ENCODE measurements at places on chromosomes 7 and 10.
A peak's percentile ranks its signal among the peaks of the same experiment; 100 is the strongest.

DNA sequence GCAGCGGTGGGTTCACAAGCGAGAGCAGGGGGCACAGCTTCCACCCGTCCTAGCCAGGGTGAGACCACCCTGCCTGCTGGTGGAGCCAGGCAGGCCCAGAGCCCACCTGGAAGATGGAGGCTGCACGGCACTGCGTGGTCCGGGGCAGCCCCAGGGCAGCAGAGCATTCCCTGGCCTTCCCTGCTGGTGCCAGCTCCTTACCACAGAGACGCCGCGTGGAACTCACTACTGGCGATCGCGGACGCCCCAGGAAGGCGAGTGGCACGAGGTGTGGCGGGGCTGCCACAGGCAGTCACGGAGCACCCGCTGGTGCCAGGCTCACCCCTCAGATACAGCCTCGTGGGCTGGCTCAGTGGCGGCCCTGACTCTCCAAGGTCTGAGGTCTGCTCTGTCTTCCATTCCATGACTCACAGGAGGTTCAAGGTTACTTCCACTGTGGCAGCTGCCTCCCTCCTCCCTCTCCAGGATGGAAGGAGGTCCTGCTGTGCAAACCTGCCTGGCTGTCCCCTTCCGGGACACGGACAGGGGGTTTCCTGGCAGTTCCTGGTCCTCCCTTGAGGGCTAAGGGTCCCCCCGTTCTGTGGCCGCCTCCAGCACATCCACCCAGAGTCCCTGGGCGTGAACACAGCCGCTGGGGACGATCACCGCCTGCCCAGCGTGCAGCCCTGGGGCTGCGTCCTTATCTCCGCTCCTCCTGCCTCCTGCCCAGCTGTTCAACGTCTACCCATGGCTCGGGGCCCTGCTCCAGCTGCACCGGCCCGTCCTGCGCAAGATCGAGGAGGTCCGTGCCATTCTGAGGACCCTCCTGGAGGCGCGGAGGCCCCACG is 3.1 kb downstream of the CYP2W1 start:
- DNase-seq = no peak

DNA sequence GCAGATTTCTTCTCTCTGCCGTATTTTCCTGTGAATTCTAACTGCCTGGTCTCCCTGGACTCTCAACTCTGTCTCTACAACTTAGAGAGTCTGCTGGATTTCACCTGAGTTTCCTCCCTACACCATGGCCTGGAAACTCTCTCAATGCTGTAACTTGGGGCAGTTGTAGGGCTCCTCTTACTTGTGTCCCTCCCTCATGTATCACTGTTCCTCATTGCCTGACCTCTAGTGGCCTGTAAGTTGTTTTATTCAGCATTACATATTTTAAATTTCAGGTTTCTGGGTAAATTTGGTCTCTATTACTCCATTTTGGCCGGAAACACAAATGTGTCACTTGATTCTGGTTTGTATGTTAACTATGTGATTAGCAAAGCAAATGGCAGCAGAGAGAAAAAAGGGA is 70.9 kb downstream of the DYNC1I1 start:
- no peak for DNase-seq

GRCh38 chr7:132869166-132869861 is 212.6 kb downstream of the CHCHD3 start:
- no peak for DNase-seq

- no peak for DNase-seq
These were observed 54.8 kb downstream of the ASAH2B start for GRCh38 chr10:50794490-50794889.

DNA sequence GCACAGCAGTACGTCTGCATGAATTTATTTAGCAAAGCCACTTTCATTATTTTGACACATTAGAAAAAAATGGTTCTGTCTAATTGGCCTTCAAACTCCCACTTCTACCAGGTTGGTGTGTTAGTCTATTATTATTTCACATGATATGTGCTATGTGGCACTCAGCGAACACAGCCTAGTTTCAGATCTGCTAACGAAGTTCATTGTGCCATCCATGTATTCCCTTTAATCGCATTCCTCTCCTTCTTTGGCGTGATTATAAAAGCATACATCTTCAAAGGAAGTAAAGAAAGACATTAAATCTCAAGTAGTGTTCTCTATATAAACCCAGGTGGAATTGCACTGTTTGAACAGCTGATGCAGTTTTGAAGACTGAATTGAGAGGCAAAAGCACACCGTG is 96.4 kb upstream of the CACNA2D1 start:
- no peak for DNase-seq

GRCh38 chr10:7206412-7207100 is 204.3 kb downstream of the SFMBT2 start:
- DNase-seq = no peak

DNA sequence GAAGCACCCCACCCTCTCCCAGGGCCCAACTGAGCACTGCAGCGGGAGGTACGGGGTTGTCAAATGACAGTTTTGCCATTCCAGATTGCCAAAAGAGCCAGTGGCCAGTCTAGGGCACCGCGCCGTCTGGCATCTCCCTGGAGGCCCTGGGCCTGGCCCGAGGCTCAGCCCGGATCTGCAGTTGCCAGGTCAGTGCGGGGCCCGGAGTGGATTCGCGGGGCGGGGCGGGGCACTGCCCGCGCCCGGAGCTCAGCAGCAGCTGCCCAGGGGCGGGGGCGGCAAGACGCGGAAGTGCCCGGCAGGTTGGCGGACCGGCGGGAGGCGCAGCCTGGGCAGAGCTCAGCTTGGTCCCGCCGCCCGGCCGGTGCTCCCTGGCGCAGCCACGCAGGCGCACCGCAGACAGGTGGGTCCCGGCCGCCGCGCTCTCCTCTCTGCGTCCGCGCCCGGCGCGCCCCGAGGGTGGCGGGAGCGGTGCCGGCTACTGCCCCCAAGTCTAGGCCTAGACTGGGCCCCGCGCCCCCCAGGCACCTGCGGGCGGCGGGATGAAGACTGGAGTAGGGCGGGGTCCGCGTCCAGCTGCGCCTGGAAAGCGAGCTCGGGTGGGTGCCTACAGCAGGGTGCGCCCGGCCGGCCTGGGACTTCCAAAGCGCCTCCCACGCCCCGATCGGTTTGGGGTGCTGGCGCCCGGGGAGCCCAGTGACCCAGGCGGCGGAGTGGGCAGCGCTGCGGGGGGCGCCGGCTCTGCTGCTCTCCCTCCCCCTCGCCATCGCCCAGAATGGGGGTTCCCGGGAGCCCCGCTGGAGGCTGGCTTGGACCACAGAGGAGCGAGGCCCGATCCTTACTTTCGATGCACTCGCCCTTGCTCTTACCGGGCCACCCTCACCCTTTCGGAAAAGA is at the start of gene IRF5:
Gene IRF5, plus strand, starts transcription at position 281 of the 897 bp plus-strand sequence. CDS start 4,155 bp downstream, outside the sequence.
- no peak for DNase-seq

GRCh38 chr10:103712146-103712545 is 143.2 kb downstream of the SH3PXD2A start:
- no peak for DNase-seq

DNA sequence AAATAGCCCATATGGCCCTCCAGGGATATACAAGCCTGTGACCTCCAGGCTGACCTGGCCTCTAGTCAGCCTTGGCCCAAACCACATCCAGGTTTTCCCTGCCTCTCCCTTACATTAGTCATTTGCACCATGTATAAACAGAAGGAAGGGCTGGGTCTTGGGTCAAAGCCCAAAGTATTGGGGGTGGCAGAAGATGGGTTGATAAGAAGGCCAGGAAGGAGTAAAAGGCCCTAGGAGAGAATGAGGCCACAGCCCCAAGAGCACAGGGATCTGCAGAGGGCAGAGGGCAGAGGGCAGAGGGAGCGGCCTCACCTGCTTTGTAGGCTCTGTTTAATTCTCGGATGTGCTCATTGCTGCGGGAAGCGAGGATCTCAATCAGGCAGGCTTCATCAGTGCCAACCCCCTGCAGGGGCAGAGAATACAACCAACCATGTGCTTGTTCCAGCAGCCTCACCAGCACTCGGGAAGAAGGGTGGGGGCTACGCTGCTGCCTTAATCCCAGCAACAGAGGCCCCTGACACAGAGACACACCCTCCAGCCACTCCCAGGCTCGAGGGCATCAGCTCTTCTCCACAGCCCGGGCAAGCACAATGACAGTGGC is 31.3 kb downstream of the PLAC9 start:
- DNase-seq = no peak

- no peak for DNase-seq
These were observed 51.4 kb upstream of the AOAH start for GRCh38 chr7:36775676-36776075.

- peak; percentile 14 for DNase-seq
These were observed 101.2 kb upstream of the ZNF746 start for GRCh38 chr7:149598721-149599308.

GRCh38 chr7:28921822-28922221 is 36.3 kb downstream of the TRIL start:
- DNase-seq = peak; percentile 11

DNA sequence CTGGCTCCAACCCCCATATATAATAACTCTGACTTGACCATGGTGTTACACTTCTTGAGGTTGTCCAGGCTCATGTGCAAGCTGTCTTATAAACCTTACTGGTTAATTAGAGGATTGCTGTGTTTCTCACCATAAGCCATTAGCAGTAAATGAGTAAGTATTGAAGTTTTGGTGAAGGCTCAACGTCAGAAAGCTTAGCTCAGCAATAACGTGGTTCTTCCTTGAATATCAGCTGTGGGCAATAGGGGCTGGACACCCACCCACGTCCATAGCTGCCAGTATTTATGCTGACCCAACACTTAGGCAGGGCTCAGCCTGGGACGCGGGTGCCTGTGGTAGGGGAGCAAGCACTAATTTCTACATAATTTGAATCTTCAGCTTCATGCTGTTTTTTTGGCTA is 134.1 kb downstream of the SH2D4B start:
- DNase-seq = no peak

DNA sequence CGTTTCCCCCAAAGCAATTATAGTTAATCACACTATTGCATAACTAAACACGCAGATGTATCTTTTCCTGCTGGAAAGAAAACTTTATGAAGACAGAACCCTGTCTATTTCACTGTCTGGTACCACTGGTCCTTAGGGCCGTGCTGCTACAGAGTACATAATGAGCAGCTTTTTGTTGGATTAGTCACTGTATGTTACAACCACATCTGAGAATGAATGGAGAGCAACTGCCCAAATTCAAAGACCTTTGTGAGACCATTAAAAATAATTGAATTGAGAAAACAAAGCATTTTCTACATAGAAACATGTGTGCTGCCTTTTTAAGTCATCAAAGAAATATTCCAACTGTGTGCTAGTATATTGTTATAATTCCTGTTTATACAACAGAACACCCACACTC is 111.3 kb upstream of the SORCS1 start:
- no peak for DNase-seq

DNA sequence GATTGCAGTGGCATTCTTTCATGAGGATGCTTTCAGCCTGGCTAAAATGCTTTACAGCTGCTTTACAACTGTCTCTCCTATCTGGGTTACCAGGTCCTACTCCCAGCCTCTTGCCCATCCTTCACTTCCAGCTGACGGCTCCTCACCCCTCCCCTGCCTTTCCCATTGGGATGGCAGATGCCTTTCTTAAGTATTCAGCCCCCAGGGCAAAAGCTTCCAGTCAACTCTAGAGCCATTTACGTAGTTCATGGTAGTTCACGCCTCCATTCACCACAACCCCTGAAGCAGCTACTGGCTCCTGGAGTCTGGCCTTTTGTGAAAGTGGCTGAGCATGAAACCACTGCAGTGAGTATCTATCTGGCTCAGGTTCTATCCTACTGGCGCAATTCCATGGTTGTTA is 17.2 kb upstream of the BMPER start:
- no peak for DNase-seq

DNA sequence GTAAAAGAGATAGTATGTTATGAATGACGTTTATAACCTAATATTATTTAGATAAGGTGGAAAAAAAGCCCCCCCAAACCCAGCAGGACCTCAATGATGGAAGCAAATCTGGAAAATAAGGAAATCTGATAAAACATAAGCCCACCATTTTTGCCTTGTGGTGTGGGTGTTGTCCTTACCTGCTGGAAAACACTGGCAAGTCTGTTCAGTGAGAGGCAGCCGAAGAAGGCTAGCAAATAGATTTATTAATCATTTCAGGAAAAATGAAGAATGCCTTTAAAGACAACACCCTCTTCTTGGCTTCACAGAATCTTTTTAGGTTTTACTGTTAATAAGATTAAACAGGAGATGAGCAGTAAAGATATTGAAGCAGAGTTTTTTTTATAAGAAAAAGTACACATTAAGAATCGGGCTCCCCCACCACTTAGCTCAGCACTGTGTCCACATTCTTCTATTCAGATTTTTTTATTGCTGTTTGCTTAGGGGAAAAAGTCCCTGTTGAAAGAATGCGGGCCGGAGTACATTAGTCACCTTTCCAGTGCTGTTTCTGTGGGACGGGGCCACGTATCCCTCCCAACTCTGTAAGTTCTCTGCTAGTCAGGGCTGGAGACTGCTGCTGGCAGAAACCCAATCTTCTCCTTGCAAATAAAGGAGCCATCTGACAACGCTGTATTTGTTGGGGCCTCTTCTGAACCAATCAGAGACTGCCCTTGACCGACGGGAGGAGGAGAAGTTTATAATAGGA is 104.1 kb downstream of the EVX1 start:
- DNase-seq = no peak

GRCh38 chr7:103093429-103093828 is 18.5 kb downstream of the ARMC10 start:
- DNase-seq = no peak

- peak; percentile 25 for DNase-seq
These were observed at the start of gene PRKAR1B for GRCh38 chr7:727104-727805. PRKAR1B (minus strand) TSS chr7:727281; CDS start chr7:711505, 15,776 bp downstream.

GRCh38 chr7:31192986-31193385 is 140.9 kb downstream of the ADCYAP1R1 start:
- DNase-seq = no peak

GRCh38 chr10:95404864-95405263 is 114.1 kb upstream of the PDLIM1 start:
- DNase-seq = no peak

DNA sequence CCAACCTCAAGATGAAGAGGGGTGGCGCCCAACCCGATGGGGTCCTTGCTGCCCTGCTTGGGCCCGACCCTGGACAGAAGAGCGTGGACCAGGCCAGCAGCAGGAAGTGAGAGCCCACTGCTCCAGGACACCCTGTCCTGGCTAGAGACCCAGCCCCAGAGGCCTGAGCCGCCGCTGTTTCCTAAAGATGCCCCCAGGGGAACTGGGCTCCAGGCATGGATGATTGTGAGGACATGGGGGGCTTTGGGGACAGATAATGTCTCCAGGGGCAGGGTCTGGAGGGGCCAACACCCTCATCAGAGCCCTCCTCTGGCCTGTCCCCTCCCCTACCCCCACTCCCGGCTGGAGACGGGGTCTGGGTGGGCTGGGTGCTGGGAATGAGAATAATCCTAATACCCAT is 71.7 kb downstream of the MYL10 start:
- no peak for DNase-seq
